HepG2 (cell line): ENCODE measurements at places on chromosomes 7 and 10.

GRCh38 chr10:33273295-33274002 lies 61.0 kb downstream of the NRP1 start:
- peak; percentile 36 for DNase-seq

GRCh38 chr10:14659626-14660196 lies 115.0 kb downstream of the FAM107B start:
- no peak for DNase-seq

DNA sequence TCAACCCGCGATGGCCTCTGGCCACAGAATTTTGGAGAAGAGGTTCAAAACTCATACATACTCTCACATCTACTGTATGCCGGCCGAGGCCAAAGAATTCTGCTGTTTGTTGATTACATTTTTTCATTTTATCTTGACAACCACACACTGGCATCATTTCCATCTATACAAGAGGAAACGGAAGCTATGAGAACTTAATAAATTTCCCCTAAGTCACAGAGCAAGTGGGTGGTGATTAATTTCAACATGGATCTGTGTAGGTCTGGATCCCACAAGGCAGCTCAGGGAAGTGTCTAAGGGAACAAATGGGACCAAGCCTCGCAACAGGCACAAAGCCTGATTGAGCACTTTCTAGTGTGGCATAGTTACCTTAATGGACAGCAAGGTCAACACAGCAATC lies 18.0 kb downstream of the ELMO1 start:
- no peak for DNase-seq

GRCh38 chr7:36312064-36312914 lies 77.4 kb upstream of the ANLN start:
- DNase-seq, result peak; percentile 53

DNA sequence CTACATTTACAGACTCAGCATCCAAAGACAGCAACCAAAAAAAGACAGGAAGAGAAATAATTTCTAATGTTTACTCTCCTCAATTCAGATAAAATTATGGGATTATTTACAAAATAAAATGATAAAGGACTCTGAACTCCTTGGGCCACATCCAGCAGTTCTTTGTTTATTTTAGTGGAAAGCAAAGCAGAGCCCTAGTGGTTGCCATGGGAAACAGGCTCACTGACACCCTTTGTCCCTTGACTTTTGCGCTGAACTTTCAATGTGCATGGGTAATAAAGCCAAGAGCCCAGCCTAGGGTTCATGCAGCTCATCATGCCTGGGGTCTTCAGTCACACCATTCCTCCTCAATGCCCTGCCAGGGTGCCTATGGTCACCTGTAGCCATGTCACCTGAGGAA lies 442.6 kb upstream of the IGFBP3 start:
- peak; percentile 36 for DNase-seq
